ENCODE measurements at places on chromosomes 3 and 15. TPM values are rescaled to one million over a fixed set of nuclear protein-coding genes. Genes with fewer than 3 reads are reported as not detected.
A peak's percentile ranks its signal among the peaks of the same experiment; 100 is the strongest.

The CHST14 gene
- total RNA-seq = 4.6 TPM

The DAZL gene
- total RNA-seq = not detected

The C3orf49 gene
- total RNA-seq = not detected

The NR1I2 gene
- not detected for total RNA-seq

The IL5RA gene
- total RNA-seq = 0.59 TPM

The CCRL2 gene
- total RNA-seq = 4.5 TPM

The GOLGA8G gene
- not detected for total RNA-seq

GRCh38 chr3:72085036-72085435 is 300.1 kb upstream of the PROK2 start:
- no peak for DNase-seq
- no peaks in the 10 kb centered on the region for H3K4me1 ChIP-seq
- no peak overlapping the region for H3K4me3 ChIP-seq
- no peaks in the 10 kb centered on the region for H3K36me3 ChIP-seq
- no peak overlapping the region for H3K27ac ChIP-seq

DNA sequence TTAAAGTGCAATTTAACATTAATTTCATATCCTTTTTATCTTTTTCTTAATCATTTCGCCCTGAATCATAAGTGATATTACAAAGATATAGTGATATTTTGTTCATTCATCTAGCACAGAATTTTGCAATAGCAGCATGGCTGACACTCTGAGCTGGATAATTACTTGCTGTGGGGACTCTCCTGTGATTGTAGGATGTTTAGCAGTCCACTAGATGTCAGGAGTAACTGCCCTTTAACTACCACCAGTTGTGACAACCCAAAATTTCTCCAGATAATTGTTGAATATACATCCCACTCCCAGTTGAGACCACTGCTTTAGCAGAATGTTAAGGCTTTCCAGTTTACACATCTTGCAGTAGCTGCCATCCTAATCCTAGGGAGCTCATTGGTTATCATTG is 196.8 kb upstream of the MBNL1 start:
- H3K4me1 ChIP-seq = no peaks in the 10 kb centered on the region
- no peak for DNase-seq
- no peak overlapping the region for H3K27ac ChIP-seq

GRCh38 chr15:67201136-67201535 is 53.3 kb downstream of the AAGAB start:
- H3K4me3 ChIP-seq = no peak overlapping the region
- peaks cover 7% of the 10 kb centered on the region for H3K4me1 ChIP-seq
- H3K36me3 ChIP-seq = peaks cover 25% of the 10 kb centered on the region
- DNase-seq = no peak
- no peaks in the 10 kb centered on the region for H3K27me3 ChIP-seq

GRCh38 chr3:52800079-52800478 is 5.5 kb downstream of the ITIH3 start:
- no peaks in the 10 kb centered on the region for H3K36me3 ChIP-seq
- no peak overlapping the region for H3K27ac ChIP-seq
- H3K4me1 ChIP-seq = no peaks in the 10 kb centered on the region

DNA sequence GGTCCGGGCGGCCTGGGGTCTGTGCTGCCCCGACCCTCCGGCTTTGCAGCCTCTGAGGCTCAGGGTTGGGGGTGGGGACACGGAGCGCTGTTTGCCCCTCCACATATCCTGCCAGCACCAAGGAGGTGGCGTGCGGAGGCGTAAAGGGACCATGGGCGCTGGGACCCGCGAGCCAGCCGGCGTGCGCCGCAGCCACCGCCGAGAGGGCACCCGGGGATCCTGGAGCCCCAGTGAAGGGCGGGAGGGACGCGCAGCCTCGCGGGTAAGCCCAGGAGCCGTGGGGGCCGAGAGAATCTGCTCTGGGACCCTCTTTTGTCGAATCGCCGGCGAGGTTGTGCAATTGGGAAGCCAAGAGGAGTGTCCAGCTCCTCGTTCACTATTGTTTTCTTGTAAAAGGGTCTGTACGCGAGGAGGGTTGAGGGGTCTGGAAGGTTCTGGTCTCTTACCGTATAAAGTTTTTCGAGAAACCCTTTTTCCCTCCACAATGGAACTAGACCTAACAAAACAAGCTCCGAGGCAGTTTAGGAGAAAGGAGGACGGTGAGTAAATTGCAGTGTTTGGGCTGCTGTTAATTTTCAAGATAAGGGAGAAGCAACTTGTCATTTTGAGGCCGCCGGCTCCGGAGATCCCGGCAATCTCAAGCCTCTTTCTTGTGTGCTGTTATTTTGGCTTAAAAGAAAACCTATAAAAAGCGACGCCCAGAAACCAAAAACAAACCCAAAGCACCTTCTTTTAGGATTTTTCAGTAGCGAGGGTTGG is 29.9 kb upstream of the ST3GAL6 start:
- DNase-seq = peak; percentile 12
- no peak overlapping the region for H3K27ac ChIP-seq
- peaks cover 21% of the 10 kb centered on the region for H3K4me1 ChIP-seq

GRCh38 chr3:1987980-1988379 is 110.7 kb upstream of the CNTN4 start:
- no peak for DNase-seq
- H3K27me3 ChIP-seq = no peaks in the 10 kb centered on the region
- no peak overlapping the region for H3K27ac ChIP-seq

DNA sequence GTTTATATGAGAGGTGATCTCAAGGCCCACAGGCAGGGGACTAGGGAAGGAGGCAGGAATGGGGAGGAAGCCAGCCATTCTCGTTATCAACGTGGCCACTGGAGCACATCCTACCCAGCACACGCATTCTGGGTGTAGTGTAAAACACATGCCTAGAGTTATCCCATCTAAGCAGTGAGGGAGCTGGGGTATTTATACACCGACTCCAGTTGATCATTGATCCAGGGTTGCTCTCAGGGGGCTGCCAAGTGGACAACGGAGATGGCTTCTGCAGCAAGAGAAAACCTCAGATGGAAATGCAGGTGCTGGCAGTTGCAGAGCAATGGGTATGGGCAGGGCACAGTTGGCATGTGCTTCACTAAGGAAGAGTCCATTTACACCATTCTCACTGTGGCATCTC is 30.4 kb upstream of the SYNM start:
- no peak overlapping the region for H3K4me3 ChIP-seq
- H3K4me1 ChIP-seq = peaks cover 4% of the 10 kb centered on the region
- DNase-seq = no peak
- H3K27me3 ChIP-seq = no peaks in the 10 kb centered on the region
- no peaks in the 10 kb centered on the region for H3K36me3 ChIP-seq

DNA sequence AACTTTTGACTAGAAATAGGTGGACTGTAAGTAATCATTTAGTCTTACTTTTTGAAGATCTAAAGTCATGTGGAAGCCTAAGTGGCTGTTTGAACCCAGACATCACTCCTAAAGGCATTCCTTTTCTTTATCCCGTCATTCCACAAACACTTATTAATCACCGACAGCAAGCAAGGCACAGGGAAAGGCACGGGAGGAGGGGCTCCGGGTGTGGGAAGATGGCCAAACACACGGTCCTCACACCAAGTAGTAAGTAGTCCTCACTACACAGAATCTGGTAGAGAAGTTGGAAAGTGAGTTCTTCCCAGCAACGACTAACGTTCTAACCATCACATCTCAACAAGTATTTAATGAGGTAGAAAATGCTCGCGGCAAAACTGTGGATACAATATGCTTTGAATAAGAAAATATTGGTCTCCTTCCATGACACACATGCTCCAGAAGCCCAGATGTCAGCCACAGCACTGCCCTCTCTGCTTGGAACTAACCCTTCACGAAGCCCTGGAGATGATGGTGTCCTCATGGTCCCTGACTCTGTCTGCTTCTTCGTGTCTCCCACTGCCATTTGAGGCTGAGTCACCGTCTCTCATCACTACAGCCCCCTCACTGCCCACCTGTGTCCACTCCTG is 202.2 kb downstream of the OPA1 start:
- no peaks in the 10 kb centered on the region for H3K4me1 ChIP-seq
- H3K4me3 ChIP-seq = no peak overlapping the region
- no peak overlapping the region for H3K27ac ChIP-seq
- H3K27me3 ChIP-seq = no peaks in the 10 kb centered on the region
- DNase-seq = no peak

GRCh38 chr3:14319654-14320182 is 82.7 kb upstream of the SLC6A6 start:
- H3K36me3 ChIP-seq = no peaks in the 10 kb centered on the region
- no peaks in the 10 kb centered on the region for H3K27me3 ChIP-seq
- no peak overlapping the region for H3K27ac ChIP-seq
- no peak for DNase-seq

DNA sequence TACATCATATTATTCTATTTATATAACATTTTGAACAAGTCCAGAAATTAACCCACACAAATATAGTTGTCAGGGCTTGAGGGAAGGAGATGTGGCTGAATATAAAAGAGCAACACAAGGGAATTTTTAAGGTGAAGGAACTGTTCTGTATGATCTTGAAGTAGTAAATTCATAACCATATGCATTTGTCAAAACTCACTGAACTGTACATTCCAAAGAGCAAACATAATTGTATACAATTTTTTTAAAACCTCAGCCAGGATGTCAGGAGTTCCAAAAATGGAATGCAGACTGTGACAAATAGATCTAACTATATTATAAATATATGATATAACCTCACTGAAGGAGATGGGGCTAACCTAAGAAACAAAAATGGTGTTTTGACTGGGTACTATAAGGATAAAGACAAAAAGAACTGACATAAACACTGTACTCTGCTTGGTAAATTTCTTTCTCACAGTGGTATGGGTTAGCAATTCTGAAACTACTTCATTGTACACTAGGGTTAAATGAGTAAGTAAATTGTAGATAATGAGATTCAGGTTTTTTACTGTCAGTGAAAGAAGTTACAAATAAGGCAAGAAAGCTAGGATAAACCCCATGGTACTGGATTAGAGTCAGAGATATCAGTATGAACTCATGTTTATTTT is 14.4 kb downstream of the GOLGB1 start:
- no peak overlapping the region for H3K4me3 ChIP-seq
- no peaks in the 10 kb centered on the region for H3K4me1 ChIP-seq
- H3K36me3 ChIP-seq = peaks cover 6% of the 10 kb centered on the region
- no peak overlapping the region for H3K27ac ChIP-seq
- DNase-seq = no peak

DNA sequence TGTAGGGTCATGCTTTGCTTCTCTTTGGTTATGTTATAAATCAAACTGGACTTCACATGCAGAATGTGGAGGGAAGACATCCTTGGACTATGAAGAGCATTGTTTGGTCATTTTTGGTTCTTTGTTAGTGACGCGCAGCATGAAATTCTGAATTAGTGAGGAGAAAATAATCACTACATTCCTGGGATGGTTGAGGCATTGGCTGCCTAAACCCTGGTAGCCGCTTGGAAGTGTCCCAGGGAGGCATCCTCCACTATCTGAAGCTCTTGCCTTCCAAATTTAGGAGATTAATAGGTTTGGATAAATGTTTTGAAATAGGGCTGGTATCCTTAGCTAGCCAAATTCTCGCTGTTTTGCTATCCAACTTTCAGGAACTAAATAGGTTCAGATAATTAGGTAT is 96.2 kb downstream of the CLSTN2 start:
- H3K4me1 ChIP-seq = no peaks in the 10 kb centered on the region
- H3K27ac ChIP-seq = no peak overlapping the region
- DNase-seq = no peak
- H3K27me3 ChIP-seq = no peaks in the 10 kb centered on the region
- H3K36me3 ChIP-seq = no peaks in the 10 kb centered on the region

- no peak for DNase-seq
- peaks cover 3% of the 10 kb centered on the region for H3K4me1 ChIP-seq
- no peak overlapping the region for H3K4me3 ChIP-seq
- no peak overlapping the region for H3K27ac ChIP-seq
- H3K27me3 ChIP-seq = peaks cover 2% of the 10 kb centered on the region
These were observed 57.5 kb upstream of the TAMM41 start for GRCh38 chr3:11904157-11904556.

DNA sequence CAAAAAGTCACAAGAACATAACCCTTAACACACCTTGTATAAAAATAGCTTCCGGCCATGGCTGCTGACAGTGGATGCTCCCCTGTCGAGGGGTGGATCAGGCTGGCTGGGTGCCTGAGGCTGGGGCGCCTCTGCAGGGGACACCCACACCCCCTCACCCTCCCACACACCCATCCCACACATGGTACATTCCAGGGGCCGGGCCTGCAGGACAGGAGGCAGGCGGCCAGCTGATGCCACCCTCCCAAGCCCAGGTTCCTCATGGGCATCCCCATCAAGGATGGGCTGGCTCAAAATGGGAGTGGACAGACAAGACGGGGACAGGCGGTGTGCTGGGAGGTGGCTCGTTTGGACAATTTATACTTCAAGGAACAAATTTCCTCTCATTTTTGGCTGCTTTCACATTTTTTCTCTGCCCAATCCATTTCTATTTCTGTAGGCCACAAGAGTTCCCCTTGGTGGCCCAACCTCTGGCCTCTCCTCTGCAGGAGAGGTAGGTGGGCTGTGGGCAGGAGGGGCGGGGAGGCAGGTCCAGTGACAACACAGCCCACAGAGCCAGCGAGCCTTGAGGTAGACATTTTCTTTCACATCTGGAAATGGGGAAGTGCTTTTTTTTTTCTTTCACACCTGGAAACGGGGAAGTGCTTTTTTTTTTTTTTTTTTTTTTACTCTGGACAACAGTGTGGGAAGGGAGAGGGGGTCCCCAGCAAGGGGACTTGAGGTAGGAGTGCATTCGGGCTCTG is 23.3 kb downstream of the RNU5B-1 start:
- DNase-seq = no peak
- H3K4me1 ChIP-seq = no peaks in the 10 kb centered on the region
- H3K4me3 ChIP-seq = no peak overlapping the region

DNA sequence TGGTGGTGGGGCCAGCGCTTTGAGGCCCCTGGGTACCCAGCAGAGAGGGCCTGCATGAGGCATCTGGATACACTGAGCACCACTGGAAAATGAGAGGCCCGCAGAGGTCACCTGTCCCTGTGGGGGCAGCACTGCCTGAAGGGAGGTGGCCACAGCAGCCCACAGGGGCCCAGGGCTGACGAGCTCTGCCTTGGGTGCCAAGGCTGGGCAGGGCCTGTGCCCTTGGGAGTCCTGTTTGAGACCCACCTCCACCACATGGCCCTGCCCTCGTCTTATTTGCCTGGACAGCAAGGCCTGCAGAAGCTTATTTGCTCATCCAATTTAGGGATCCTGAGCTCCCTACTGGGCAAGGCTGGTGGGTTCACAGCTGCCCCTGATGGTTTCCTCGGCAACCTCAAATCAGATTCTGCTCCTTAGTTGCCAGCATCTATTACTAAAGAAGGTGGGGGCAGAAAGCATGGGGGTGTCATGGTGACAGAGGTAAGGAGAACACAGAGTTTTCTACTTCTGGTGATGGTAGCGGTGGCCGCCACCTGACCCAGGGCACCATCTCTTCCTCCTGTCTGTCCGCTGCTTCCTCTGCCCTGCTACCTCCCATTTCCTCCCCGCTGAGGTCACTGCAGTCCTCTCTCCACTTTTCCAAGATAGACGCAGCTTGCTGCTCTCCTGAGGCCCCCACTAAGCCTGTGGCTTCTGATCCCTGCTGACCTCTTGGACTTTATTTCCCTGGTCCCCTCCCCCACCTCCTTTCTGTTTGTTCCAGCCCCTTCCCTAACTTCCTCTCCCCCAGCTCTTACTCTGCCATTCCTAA is 62.9 kb downstream of the HMCES start:
- no peak overlapping the region for H3K27ac ChIP-seq
- DNase-seq = no peak
- peaks cover 8% of the 10 kb centered on the region for H3K27me3 ChIP-seq
- no peak overlapping the region for H3K4me3 ChIP-seq
- H3K4me1 ChIP-seq = peaks cover 9% of the 10 kb centered on the region

- H3K36me3 ChIP-seq = no peaks in the 10 kb centered on the region
- no peaks in the 10 kb centered on the region for H3K4me1 ChIP-seq
- H3K4me3 ChIP-seq = no peak overlapping the region
- no peak for DNase-seq
These were observed 50.1 kb downstream of the CADPS start for GRCh38 chr3:62824965-62825592.
